ENCODE measurements at places on chromosomes 11 and 22.

GRCh38 chr11:66867425-66868040 is 10.7 kb downstream of the LRFN4 start:
- DNase-seq: no peak

DNA sequence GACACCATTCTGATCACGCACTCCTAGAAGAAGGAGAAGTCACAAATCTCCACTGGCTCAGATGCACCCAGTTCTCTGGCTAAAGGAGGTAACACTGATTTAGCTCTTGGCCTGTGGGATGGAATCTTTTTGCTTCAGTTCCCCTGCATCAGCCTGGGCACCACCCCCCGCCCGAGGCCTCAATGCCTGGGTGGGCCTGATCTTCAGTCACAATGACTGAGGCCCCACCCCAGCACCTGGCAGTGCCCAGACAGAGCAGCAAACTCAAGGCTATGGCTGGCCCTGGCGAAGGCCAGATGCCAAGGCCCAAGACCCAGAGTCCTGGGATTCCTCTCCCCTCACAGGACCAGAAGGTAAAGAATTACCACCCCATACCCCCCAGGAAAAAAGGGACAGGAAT is 5.0 kb downstream of the CYB561A3 start:
- no peak for DNase-seq

GRCh38 chr11:45603946-45604682 is 61.3 kb downstream of the CHST1 start:
- DNase-seq: no peak

DNA sequence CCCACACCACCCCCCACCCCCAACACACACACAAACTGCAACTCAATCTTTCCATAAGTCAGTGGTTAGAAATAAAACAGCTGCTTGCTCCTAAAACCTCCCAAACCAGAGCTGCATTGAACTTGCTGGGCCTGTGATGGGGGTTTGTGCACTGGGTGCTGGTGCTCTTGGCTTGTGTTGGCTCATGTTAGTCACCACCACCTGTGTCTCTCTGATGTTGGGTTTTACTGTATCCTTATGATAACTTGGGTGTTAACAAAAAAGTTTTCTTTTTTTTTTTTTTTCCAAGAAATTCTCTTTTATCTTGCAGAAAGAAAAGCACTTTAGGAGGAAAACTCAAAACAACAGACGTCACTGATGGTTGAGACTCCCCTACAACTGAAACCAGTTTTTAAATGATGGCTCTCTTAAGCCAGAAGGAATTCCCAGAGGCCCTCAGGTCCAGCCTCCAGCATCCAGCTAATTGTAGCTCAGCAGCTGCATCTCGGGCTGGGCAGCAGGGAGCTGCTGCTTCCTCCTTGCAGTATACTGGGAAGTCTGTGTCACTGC is 79.9 kb upstream of the DRD2 start:
- DNase-seq: no peak

GRCh38 chr11:67016550-67016949 is 6.4 kb upstream of the SYT12 start:
- DNase-seq: no peak

DNA sequence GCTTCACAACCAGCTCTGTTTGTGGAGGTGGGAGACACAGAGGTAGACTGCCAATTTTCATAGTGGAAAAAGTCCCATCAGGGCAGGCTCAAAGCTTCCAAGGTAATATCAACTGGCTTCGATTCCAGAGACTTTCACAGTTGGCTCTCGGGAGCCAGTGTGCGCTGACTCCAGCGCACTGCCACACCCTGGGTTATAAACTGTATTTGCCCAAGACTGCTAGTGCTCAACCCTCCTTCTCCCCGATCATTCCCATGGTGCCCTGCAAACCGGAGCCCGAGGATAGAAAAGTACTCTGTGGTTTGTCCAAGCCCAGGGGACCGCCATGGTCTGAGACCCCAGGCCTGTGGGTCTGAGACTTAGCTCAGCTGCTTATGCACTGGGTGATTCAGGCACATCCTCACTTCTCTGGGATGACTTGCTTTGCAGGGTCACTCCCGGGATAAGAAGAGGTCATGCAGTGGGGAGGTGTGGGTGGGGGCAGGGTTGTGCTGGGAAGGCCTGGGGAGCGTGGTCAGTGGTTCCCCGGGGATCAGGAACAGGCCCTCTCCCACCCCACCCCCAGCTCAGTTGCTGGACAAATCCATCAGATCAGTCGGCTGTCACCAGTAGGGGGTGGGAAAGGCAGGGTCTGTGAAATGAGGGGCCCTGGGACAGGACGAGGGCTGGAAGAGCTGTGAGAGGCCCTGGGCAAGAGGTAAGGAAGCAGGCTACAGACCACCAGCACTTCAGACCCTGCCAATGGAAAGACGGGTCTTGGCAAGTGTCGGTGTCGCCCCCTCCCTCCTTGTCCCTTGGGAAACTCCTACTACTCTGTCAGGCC is 26.7 kb upstream of the PICK1 start:
- DNase-seq: no peak

- no peak for DNase-seq
These were observed 51.2 kb upstream of the MYO18B start for GRCh38 chr22:25690798-25691197.

- no peak for DNase-seq
These were observed 165.9 kb downstream of the BLID start for GRCh38 chr11:121950160-121950559.

DNA sequence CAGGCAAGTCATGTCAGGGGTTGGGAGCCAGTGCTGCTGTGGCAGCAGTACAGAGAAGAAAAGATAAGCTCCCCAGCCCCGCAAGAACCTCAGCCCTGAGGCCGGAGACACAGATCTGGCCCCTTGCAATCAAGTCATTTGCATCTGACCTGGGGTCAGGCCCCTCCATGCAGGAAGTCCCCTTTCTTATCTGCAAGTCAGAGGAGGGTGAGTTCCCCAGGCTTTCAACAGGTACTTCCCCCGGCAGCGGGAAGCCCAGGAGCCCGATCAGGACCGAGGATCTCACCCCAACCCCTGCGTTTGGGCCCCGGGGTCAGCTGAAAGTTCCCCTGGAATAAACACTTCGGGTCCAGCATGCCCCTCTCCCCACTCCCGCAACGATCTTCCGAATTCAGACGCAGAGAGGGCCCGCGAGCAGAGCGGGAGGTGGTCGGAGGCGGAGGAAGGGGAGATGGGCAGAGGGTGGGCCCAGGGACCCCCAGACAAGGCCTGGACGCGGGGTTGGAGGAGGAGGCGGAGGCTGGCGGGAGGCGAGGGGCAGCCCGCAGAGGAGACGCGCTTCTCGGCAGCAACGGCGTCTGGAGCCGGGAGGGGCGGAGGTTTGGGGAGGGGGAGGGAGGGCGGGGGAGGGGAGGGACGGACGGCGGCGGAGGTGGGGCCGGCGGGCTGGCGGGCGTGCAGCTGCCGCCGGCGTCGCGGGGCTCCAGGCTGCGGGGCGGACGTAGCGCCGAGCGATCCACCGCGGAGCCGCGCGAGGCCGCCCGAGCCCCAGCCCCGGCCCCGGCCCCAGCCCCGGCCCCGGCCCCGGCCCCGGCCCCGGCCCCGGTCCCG is at the start of gene TSPAN18:
Gene TSPAN18 (plus strand): TSS at position 680 of the 831 bp plus-strand sequence. CDS start 179,455 bp downstream, outside the sequence.
- DNase-seq: no peak

DNA sequence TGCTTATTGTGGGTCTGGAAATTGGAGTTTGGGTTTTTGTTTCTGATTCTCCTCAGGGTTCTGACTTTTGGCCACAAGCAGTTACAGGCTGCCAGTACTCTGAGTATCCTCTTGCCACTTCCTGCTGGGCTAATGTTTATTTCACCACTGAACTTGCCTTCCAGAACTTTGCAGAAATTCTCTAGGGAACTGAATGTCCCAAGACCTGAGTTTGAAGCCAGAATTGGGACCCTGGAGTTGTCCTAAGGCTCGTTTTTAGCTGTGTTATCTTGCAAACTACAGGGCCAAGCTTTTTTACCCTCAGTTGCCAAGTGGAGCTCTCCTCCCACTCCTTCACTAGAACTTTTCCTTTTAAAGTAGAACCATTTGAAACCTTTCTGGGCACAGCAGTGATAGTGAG is 89.9 kb downstream of the FAT3 start:
- DNase-seq: no peak

GRCh38 chr22:35838855-35839576 is 121.3 kb downstream of the APOL5 start:
- DNase-seq: peak; percentile 53

DNA sequence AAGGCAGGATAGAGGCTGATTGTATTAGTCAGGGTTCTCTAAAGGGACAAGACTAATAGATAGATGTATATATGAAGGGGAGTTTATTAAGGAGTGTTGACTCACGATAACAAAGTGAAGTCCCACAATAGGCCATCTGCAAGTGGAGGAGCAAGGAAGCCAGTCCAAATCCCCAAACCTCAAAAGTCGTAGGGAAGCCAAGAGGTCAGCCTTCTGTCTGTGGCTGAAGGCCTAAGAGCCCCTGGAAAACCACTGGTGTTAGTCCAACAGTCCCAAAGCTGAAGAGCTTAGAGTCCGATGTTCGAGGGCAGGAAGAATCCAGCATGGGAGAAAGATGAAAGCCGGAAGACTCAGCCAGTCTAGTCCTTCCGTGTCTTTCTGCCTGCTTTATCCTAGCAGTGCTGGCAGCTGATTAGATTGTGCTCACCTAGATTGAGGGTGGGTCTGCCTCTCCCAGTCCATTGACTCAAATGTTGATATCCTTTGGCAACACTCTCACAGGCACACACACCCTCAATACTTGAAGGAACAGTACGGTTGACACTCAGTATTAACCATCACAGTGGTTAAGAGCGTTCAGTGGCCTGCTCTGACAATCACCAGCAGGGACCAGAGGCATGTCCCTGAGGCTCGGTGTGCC is 135.6 kb downstream of the CSNK2A3 start:
- no peak for DNase-seq

DNA sequence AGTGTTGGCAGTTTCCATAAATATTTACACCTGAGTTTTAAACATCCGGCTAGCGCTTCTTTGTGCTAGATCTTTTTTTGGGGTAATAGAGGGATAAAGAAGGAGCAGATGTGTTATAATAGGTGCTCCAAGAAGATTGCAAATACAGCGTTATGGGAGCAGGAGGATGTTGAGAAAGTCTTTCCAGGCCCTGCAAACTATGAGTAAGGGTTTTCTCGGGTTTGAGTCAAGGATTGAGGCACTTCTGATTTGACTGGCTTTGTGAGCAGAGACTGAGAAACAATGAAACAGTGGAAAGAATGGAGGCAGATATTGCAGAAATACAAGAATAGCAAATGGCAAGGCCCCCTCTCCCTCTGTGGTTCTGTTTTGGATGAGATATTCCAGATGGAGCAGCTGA is 155.0 kb upstream of the TIMP3 start:
- no peak for DNase-seq

GRCh38 chr22:44383064-44383575 is 70.4 kb upstream of the SHISAL1 start:
- no peak for DNase-seq

- DNase-seq: peak; percentile 84
These were observed 5.4 kb upstream of the IGLL5 start for GRCh38 chr22:22882033-22882717.

GRCh38 chr11:79421820-79422219 is 19.0 kb downstream of the TENM4 start:
- DNase-seq: no peak

DNA sequence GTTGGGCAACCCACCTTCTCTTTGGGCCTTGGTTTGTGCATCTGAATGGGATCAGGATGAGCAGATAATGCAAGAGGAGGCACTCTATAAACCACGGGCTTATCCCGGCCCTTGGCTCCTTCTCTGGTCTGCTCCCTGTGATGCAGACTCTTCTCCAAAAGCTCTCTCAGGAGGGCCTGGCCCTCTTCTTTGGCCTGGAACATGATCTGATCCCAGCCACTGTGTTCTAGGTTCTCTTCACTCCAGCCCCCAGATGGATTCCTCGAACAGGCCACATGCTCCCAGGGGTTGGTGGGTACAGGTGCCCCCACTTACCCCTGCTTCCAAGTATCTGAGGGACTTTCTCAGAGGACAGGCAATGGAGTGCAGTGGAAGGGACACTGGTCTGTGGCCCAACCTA is 8.7 kb upstream of the UCP3 start:
- DNase-seq: no peak

DNA sequence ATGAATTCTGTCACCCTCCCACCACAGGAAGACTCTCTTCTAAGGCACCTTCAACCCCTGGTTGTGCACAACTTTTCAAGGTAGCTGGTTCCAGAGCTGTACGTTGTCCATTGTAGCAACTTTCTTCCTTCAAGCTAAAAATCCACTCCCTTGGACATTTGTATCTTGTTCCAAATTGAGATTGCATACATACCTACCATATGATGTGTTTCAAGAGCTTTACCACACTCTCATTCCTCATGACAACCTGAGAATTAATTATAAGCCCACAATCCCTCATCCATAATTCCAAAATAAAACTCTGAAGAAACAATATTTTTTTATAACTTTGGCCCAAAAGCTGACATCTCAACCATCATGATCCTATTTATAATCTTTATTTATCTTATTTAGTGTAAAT is 3.0 kb downstream of the OR52W1 start:
- DNase-seq: no peak

- peak; percentile 52 for DNase-seq
These were observed 9.7 kb downstream of the NHERF4 start for GRCh38 chr11:119194811-119195440.

- DNase-seq: no peak
These were observed 106.4 kb downstream of the SERGEF start for GRCh38 chr11:17906436-17906835.

GRCh38 chr11:45105233-45105983 is 41.0 kb upstream of the PRDM11 start:
- peak; percentile 61 for DNase-seq

GRCh38 chr11:44221992-44222391 is 87.9 kb downstream of the ALX4 start:
- DNase-seq: no peak

GRCh38 chr22:48144318-48144717 is 1381.9 kb downstream of the TBC1D22A start:
- DNase-seq: no peak

DNA sequence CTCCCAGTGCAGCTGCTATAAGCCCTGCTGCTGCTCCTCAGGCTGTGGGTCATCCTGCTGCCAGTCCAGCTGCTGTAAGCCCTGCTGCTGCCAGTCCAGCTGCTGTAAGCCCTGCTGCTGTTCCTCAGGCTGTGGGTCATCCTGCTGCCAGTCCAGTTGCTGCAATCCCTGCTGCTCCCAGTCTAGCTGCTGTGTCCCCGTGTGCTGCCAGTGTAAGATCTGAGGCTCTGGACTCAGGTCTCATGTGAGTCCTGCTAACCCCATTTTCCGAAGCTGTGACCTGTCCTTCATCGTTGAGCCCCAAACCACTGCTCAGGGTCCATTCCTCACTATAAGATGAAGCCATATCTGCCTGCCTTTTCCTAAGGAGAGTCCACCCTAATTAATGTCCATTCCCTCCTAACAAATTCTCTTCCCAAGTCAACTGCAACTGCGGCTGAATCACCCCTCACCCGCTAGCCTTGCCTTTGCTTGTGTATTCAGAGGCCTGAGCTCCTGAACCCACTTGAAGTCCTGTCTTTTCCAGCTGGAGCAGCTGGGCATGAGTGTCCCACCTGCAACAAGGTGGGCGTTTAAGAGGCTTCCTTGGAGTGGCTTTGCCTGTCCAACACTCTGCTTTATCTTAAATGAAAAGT is 626 bp downstream of the KRTAP5-7 start:
- no peak for DNase-seq

DNA sequence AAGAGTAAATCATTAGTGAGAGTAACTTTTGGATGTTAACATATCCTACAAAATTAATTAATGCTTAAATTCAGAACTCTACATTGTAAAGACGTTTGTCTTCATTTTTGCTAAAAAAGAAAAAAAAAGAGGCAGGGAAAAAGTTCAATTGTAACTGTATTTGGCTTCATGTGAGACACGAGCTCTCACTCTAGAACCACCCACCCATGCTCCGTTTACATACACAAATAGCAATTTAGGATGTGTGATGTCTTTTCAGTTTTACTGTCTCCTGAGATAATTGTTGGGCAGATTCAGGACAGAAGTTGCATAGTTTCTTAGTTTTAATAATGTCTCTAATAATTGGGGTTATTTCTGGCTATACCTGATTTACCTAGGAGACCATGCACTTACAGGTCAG is 248.6 kb downstream of the AASDHPPT start:
- no peak for DNase-seq

Data from inflammatory macrophage treated with lipopolysaccharide for 4 hours (primary cell).